Hematopoietic multipotent progenitor cell treated with erythropoietin and hydrocortisone succinate and interleukin-3 and kit ligand, for 17 days (in vitro differentiated cells): ENCODE measurements at places on chromosomes 5 and 9.

- no peak for DNase-seq
Observed at GRCh38 chr5:94361832-94362796, 256.3 kb downstream of the KIAA0825 start.

GRCh38 chr5:119402555-119402954 lies 46.7 kb downstream of the TNFAIP8 start:
- no peak for DNase-seq

GRCh38 chr9:92064711-92065110 lies 50.5 kb downstream of the SPTLC1 start:
- no peak for DNase-seq

- no peak for DNase-seq
Observed at GRCh38 chr9:91746904-91747303, 203.1 kb downstream of the ROR2 start.

DNA sequence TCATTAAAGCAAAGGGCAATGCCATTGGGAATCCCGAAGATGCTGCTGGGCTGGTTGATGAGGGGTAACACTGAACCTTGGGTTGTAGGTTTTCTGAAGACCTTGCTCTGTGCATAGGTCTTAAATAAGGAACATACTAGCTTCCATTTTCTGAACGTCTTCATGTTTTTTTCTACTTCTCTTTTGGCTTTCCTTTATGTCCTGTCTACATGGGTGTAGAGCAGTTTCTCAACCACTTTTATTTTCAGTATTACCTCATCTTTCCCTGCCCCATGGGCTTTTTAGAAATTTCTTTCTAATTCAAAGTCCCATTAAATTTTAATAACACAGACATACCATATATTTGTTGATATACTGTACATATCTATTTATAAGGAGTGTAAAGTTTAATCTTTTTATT lies at the start of gene IFNA14:
Gene IFNA14 (minus strand): TSS at position 95 of the 400 bp plus-strand sequence. CDS start 70 bp downstream, at position 25.
- DNase-seq, result no peak

- no peak for DNase-seq
Observed at GRCh38 chr9:95653246-95653645, 136.5 kb upstream of the PTCH1 start.

DNA sequence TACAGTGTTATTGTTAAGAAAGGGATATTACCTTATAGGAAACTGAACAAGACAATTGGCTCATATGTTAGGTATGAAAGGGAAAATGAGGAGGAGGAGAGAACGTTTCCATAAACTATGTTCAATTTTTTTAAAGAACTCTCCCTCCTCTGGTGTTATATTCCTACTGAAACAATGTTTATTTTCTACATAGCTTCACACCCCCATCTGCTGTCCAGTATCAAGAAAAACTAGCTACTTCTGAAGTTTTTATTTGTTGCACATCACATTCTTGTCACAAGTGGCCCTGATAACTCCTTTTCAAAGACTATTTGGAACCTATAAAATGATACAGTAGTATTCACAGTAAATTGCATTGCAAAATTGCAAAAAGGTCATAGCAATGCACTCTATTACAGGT lies 223.4 kb upstream of the FAM174A start:
- DNase-seq, result no peak

- no peak for DNase-seq
Observed at GRCh38 chr5:145776886-145777285, 58.3 kb downstream of the PRELID2 start.

- no peak for DNase-seq
Observed at GRCh38 chr9:129720865-129721545, 31.8 kb downstream of the PTGES start.

DNA sequence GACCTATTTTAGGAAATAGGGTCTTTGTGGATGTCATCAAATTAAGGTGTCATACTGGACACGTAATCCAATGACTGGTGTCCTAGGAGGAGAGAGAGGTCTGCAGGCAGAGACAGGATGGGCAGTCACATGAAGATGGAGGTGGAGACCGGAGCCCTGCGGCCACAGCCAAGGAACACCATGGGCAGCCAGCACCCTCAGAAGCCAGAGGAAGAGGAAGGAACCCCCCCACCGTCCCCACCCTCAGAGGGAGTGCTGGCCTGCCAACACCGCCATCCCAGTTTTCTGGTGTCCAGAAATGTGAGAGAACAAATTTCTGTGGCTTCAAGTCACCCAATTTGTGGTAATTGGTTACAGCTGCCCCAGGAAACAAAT lies 88.3 kb downstream of the NSUN2 start:
- no peak for DNase-seq

GRCh38 chr9:18692268-18692667 lies 218.3 kb downstream of the ADAMTSL1 start:
- DNase-seq, result no peak

DNA sequence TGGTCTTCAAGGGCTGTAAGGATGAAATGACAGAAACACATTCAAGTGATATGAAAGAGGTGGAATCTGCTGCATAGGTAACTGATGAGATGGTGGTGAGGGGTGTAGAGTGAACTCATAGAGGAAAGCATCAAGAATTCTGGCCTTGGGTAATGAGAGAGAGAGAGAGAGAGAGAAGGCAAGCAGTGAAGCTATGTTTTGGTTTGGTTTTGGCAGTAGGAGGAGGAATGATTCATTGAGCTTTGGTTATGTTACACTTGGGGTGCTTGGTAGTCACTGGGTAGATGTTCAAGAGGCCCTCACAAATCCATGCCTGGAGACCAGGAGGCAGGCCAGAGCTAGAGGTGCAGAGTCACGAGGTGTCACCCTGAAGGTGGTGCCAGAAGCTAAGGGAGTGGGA lies 89.5 kb downstream of the EGFLAM start:
- no peak for DNase-seq

DNA sequence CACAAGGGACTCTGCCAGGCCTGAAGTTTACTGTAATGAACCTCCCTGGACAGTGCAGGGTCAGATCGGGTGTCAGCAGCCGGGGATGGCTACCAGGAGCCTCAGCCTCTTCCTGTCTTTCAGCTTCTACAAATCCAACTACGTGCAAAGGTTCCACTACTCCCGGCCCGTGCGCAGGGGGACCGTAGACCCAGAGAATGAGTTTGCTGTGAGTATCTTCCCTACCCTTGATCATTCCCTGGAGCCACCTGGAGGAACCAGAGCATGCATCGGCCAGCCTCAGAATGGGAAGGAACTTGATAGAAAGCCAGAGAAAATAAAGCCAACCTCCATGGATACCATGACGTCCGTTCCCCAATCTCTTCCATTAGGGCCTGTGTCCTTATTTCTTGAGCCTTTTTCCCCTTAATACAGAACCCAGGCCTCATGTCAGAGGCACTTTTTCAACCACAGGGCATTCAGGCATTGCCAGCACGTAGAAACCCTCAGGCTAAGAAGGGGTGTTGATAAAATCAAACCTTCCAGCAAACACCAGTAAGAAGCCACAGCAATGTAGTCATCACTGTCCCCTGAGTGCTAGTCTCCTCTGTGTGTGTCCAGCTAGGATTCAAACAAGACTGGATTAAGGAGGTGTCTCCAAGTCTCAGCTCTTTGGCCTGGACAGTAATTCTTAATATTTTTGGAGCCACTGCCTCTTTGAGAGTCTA lies 49.0 kb upstream of the FOXI1 start:
- DNase-seq, result no peak

DNA sequence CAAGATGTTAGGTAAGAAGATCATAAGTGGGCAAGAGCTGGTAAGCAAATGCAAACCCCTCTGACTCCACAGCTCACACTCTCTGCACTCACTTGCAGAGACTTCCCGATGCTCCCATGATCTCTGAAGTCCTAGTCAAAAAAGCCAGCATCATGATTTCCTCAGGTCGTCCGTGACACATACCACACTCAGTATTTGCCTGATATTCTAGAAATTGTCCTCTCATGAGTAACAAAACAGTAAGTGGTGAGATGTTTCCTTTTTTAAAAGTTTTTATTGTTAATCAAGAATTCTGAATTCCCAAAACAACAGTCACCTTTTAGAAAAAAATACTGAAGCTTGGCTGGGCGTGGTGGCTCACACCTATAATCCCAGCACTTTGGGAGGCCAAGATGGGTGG lies 194.6 kb downstream of the DENND1A start:
- DNase-seq, result no peak

DNA sequence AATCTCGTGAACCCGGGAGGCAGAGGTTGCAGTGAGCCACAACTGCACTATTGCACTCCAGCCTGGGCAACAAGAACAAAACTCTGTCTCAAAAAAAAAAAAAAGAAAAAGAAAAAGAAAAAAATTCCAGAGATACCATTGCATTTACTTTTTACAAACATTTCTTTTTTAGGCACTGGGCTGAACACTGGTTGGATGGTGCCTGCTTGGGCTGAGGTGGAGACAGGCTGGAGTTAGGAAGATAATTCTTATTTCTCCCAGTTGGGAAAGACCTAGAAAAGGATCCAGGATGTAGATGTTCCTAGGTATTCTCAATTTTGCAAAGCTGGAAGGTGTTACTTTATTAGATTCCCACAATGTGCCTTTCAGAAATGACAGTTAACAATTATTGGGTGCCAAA lies 49.9 kb upstream of the JMY start:
- DNase-seq, result no peak

DNA sequence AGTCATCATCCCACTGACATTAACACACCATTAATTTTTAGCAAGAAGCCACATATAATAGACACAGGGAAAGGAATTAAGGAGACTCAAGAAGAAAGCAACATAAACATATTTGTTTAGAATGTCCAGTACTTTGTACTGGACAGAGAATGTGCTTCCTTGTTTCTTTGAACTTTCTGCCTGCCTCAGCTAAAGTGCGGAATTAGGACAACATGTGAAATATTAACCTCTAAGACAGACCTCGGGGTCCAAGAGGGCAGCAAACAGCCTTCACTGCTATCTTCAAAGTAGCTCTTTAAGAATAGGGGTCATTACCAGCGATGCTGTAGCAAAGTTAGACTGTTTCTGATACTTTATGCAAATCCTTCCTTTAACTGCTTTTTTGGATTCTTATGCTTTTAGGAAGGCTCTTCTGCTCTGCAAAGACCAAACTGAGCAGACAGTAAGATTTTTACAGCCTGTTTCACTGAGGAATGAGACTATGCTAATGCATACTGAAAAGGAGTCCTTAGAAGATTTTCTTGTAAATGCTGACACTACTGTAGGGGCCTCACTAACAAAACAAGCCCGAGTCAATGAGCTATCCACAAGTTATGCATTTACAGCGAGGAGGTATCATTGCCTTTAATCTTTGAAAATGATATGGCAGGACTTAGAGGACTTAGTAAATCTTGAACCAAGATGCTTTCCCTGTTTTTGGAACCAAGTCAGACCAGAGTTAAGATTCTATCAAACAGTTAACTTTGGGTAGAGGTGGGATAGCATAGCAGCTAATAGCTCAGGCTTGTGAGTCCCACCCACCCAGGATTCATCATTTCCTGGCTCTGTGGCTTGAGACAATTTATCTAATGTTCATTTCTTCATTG lies 23.8 kb downstream of the DAB2 start:
- DNase-seq, result no peak

DNA sequence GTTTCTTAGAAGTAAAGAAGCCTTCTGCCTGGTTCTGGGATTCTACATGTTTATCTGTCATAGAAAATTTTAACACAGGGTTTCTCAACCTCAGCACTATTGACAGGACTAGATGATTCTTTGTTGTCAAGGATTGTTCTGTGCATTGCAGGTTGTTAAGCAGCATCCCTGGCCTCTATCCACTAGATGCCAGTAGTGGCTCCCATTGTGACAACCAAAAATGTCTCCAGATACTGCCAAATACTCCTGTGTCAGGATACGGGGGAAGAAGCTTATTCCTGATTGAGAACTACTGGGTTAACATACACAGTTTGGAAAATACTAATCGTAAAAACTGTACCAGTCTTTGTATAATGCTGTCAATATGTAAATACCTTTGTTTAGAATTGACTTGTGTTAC lies 167.1 kb downstream of the NIPBL start:
- no peak for DNase-seq

- no peak for DNase-seq
Observed at GRCh38 chr5:111950660-111951059, 193.7 kb upstream of the NREP start.

DNA sequence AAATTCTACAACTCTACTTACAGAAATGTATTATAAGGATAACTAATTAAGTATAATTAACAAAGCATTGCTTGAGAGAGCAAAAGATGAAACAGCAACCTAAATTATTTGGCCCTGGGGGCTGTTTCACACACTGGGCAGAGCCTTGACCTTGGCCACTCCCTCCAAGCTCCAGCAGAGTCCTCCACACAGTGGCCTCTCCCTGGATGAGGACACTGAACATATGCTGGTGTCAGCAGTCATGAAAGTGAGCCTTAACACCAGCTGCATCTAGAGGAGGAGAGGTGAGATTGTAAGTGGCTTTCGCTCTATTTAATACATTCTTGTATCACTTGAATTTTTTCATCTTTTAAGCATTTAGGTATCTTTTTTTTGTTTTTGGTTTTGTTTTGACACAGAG lies 23.3 kb upstream of the ZDHHC12 start:
- no peak for DNase-seq

DNA sequence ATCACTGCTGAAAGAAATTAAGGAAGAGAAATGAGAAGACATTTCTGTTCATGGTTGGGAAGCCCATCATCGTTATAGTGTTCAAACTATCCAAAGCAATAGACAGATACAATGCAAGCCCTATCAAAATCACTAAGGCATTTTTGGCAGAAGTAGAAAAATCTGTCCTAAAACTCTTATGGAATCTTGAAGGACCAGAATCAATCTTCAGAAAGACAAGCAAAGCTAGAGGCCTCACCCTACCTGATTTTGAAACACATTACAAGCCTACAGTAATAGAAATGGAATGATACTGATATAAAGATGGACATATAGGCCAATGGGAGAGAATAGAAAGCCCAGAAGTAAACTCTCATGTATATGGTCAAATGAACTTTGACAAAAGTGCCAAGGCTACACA lies 4.9 kb upstream of the IFNA21 start:
- no peak for DNase-seq

GRCh38 chr5:157718519-157718918 lies 12.7 kb upstream of the THG1L start:
- peak; percentile 85 for DNase-seq

DNA sequence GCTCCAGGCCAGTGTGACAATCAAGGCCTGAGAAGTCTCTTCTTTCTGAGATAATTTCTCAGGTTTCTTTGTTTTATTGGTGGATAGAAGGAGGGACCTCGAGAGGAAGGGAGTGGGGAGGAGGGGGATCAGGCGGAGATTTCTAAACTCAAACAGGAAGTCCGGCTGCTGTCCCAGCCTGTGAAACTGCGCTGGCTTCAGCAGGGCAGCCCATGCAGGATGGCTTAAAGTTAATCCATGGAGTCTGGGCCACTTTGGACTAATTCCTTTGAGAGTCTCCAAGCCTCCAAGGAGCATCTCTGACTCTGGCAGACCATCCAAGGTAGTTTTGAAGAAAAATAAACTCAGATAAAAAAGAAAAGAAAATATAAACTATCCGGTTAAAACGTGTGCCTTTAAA lies 378.5 kb downstream of the MLLT3 start:
- DNase-seq, result no peak

GRCh38 chr5:168332042-168332441 lies 40.6 kb downstream of the WWC1 start:
- no peak for DNase-seq

DNA sequence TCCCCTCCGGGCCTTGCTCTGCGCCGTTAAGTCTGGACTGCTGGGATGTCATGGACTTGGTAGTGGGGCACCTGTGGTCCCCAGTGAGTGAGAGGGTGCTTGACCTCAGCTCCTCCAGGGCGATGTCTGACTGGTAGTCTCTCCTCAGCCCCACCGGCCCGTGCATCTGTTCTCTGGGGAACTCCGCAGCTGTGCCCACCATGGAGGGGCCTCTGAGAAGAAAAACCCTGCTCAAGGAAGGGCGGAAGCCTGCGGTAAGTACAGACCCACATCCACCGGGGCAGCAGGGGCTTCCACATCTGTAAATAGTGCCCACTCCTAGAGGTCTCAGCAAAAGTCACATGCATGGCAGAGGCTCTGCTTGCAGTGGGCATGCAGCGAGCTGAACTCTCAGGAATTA lies 52.6 kb upstream of the GARNL3 start:
- DNase-seq, result no peak
